ENCODE measurements at places on chromosomes 13 and 19.

- DNase-seq = no peak
These were observed at the start of gene TUBB4A for GRCh38 chr19:6501740-6502648. Gene TUBB4A (minus strand): TSS chr19:6502309. CDS start chr19:6502212, 97 bp downstream.

- no peak for DNase-seq
These were observed 9.1 kb downstream of the SLC15A1 start for GRCh38 chr13:98743377-98743776.

DNA sequence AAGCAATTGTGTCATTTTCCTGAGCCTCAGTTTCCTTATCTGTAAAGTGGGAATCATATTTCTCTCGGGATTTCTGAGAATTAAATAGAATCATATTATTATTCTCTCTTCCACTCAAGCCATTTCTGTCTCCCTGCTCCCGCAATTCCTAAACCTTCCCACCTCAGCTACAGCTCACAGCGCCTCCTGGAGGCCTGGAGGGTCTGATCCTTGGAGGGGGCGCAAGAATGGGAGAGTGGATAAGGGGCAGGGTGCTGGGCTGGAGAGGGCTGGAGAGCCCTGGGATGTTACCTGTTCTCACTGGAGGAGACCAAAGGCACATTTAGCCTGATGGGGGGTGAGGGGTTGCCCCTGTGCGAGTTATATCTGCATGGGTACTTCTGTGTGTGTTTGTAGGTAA lies 31.1 kb upstream of the CYP2S1 start:
- no peak for DNase-seq

GRCh38 chr13:50519866-50520265 lies 323.6 kb downstream of the DLEU7 start:
- no peak for DNase-seq

DNA sequence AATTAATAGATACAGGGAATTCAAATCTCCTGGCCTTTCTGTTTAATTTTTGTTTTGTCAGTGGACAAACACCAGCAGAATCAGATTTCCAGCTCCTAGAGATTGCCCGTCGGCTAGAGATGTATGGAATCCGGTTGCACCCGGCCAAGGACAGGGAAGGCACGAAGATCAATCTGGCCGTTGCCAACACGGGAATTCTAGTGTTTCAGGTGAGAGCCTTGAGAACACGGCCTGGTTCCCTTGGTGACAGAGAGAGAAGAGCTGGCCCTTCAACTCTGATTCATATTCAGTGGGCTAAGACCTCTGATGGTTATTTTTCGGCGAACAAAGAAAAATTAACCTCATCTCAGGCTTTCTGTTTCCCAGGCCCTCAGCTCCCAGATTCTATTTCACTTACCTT lies 191.3 kb downstream of the STK24 start:
- no peak for DNase-seq

Measured in AG09319 (cell line).